H9 (cell line): ENCODE measurements at places on chromosomes 4 and X.

DNA sequence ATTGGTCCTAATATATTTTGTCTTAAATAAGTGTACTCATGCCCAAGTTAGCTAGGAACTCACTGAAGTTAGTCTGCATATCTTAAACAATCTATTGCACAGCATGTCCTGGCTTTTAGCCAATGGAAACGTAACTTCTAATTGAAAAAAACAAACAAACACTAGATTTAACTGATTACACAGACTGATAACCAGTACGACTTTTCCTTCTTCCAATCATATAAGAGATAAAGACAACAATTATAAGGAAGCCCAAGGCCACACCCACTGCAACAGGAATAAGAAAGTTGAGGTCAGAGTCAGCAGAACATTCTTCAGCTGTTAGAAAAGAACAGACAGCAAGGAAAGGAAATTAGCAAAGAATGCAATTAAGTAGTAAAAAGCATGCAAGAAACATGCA lies 40.8 kb downstream of the LAMP2 start:
- DNase-seq, result no peak

DNA sequence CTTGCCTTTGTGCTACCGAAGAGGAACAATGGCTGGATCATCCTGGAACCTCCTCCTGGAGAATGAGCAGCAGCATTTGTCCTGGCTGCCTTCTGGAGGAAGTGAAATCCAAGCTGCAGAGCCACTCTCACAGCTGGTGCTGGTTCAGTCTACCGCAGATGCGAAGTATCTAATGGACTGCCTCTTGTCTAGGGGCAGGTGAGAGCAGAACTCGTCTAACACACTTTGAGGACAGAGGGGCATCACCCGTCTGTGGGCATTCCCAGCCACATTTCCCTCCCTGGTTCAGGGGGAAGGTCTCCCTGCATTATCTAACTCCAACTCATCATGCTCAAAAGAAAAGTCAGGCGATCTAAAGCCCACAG lies 338.2 kb upstream of the GATB start:
- DNase-seq, result no peak

DNA sequence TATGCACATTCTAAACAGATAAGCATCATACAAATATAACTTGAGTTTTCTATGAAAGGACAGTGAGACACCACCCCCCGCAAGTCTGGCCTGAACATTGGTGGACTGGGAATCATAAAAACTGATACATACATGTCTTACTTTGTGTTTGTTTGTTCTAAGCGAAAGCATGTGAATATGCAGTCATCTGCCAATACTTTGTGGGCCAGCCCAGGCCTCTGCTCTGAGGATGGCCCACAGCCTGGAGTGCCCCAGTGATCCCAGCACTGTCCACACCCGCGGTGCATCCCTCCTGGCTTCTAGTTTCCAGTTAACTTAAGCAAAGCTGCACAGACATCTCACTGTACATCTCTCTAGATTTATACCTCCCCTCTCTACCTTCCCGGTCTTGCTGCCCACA lies 146.5 kb downstream of the GPR143 start:
- no peak for DNase-seq

DNA sequence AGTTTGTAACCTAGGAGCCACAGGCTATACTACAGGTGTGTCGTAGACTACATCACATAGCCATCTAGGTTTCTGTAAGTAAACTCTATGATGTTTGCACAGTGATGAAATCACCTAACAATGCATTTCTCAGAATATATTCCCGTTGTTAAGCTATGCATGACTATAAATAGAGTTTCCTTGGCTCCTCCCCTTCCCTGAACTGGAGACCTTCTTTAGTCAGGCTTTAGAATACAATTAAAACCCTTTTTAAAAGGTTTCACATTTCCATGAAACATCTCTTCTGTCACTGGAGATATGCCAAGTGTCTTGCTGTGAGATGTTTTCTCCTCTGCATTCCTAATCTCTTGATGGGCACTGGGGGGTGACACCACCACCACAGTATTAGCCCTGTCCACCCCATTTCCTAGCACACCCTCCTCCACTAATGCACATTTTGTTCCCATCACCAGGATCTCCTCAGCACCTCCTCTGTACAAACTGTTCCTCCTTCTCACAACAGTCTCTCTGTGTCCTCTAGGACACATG lies 334.6 kb upstream of the CPEB2 start:
- no peak for DNase-seq

- DNase-seq, result no peak
These were observed 27.3 kb upstream of the TRIM2 start for GRCh38 chr4:153176938-153177337.

GRCh38 chrX:142804085-142804484 lies 221.6 kb upstream of the SPANXN4 start:
- DNase-seq, result peak; percentile 47

DNA sequence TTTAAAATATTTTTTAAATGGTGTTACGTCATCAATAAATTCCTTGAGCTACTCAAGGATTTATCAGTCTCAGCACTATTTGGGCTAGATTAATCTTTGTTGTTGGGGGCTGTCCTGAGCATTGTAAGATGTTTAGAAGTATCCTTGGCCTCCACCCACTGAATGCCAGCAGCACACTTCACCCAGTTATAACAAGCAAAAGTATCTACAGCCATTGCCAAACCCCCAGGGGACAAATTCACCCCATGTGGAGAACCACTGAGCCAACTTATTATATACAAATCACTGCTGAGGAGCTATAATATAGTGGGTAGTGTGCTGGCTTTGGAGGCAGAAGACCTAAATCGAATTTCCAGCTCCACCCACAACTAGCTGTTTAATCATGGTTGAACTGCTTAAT lies 58.3 kb downstream of the ATP10D start:
- DNase-seq, result no peak

- no peak for DNase-seq
These were observed 476.4 kb downstream of the AFF2 start for GRCh38 chrX:148976571-148977400.

DNA sequence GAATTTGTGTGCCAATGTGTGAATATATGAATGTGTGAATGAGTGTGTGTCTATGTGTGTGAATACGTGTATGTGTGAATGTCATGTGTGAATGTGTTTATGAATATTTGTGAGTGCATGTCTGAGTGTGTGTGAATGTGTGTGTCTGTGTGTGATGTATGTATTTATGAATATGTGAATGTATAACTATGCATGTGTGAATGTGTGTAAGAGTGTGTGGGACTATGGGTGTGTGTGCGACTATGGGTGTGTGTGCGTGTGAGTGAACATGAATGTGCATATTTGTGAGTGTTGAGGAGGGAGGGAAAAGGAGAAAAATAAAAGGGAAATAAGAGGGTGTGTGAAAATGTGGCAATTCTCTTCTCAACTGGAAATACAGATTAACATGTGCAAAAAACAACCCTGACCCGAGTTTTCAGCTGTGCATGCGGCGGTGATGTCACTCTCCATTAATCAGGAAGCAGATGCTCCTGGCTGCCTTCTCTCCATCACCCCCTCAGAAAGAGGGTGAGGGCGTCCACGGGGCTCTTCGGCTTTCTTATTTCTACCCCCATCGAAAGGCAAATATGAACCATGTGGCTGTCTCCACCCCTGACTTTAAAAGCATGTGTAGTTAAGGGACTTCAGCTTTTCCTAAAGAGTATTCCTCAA lies 219.8 kb downstream of the MAML3 start:
- no peak for DNase-seq

- no peak for DNase-seq
These were observed 10.0 kb downstream of the CXCL3 start for GRCh38 chr4:74028504-74028903.
